Activated CD4-positive, alpha-beta T cell treated with anti-CD3 and anti-CD28 coated beads, Interleukin-2, amount 10 ng/mL, durations not matched to agents 7 days and 5 days (primary cell): ENCODE measurements at places on chromosomes 7 and 10. TPM values are rescaled to one million over a fixed set of nuclear protein-coding genes. Genes with fewer than 3 reads are reported as not detected.

DNA sequence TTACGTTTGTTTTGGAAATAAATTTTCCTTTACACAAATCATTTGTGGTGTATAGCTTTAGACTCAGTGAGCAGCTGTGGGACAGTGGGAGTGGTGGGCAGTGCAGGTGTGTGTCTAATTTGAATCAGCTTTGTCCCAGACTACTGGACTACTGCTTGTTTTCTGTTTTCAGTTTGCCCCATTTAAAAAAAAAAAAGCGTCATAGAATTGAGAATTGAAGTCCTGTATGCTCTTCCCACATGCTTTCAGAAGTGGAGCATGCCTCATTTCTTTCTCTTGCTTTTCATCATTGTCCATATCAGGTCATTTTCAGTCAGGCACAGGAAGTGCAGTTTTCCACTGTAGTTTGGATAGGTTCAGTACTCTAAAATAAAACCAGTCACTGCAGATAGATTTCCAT, 66.1 kb downstream of the SHH start:
- DNase-seq: no peak

DNA sequence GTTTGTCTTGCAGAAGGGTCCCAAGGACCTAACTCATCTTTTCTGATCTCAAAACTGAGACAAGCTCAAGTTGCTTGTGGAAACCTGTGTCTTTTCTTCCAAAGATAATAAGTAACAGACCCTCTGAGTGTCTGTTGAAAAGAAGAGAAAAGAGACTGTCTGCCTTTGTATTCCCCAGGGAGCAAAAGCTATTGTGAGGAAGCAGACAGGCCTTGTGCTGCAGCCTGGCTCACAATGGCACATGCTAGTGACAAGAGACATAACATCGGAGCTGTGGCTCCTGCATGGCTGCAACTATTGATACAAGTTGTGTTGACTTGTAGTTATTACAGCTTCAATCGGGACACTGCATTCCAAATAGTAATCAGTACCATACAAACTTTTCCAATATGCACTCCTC, 202.9 kb downstream of the DKK1 start:
- no peak for DNase-seq

DNA sequence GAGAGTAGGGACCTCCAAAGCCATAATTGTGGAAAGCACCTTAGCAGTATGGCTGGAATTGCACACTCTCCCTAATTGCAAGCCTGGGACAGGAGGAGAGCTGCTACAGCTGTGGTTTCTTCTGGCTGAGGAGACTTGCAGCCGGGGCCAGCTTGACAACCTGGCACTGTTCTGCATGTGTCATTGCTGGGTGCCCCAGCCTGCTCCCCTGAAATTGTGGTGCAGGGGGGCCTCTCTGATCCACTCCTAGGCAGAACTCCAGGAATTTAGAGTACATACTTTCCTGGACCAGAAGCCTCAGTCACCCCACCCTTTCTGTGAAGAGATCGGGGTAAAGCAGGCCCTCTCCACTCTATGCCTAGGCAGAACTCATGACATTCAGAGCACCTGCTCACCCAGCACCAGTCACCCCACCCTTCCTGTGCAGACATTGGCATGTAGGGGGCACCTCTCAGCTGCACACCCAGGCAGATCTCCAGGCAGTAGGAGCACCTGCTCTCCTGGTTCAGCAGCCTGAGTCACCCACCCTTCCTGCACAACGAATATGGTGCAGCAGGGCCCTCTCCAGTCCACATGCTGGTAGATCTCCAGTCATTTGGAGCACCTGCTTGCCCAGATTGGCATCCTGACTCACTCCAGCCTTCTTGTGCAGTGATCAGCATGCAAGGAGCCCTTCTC, 34.4 kb upstream of the DYNC1I1 start:
- no peak for DNase-seq

DNA sequence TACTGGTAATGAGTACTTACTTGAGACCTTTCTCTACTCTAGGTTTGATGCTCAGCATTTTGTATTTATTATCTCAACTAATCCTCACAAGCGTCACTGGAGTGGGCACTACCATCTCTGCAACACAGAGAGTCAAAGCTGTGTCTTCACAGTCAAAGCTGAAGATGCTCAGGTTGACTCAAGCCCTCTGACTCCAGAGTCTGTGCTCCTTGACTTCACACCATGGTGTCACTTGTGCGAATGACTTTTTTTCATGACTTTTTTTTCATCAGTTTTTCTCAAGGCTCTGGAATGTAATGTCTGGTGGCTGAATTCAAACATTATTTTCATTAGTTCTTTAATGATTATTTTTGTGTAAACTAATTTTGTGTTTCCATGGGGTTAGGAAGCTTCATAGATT, 30.4 kb upstream of the TARP start:
- DNase-seq: no peak

DNA sequence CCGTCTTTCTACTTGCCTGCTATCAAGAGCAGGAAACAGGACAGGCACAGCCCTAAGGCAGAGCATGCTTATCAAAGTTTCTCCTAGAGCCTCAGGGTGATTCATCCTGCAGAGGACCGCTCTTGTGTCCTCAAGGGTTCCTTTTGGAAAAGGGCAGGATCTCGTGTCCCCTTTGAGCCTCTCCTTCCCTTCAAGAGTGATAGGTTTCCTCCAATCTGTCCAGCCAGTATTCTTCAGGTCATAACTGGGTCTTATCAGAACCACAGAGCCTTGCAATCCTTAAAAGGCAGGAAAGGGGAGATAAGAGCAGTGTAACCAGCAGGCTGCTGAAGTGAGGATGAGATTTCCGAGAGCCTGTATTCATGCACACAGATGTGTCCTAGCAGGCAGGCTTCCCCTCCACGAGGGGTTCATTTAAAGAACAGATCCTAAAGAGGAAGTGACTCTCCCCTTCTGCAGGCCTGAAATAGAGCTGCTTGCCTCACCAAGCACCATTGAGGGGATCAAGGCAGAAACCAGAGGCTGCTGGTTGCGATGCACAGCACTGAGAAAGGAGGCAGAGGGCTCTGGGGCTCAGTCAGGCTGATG, 90.5 kb upstream of the SVIL start:
- no peak for DNase-seq

DNA sequence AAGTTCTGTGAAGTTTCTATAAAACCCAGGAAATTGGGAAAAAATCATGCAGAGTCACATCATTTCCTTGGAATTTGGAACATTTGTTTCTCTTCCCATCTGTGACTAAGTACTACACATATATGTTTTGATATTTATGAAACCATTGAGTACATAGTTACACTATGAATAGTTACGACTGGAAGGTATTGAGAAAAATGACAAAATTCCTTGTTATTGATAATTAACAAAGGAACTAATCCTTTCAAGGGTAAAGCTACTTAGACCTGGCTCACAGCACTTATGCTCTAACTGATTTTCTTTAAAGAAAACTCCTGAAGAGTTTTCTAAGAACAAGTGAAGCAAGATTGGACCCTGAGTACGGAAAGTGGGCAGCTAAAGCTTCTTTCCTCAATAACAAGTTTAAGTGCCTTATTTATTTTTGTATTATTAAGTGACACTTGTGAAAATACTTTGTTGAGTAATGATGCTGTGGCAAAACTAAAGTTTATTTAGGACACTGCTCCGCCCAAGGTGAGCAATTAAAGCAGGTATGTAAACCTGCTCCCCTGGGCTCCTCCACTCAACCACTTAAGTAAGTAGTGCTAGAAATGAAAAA, 12.0 kb upstream of the GLCCI1 start:
- no peak for DNase-seq

- no peak for DNase-seq
Observed at GRCh38 chr10:121436630-121437341, 161.5 kb downstream of the FGFR2 start.

- DNase-seq: peak; percentile 79
Observed at GRCh38 chr10:119306514-119306951, 99.2 kb downstream of the GRK5 start.

GRCh38 chr7:29116361-29117200, 29.8 kb downstream of the CPVL start:
- DNase-seq: no peak

DNA sequence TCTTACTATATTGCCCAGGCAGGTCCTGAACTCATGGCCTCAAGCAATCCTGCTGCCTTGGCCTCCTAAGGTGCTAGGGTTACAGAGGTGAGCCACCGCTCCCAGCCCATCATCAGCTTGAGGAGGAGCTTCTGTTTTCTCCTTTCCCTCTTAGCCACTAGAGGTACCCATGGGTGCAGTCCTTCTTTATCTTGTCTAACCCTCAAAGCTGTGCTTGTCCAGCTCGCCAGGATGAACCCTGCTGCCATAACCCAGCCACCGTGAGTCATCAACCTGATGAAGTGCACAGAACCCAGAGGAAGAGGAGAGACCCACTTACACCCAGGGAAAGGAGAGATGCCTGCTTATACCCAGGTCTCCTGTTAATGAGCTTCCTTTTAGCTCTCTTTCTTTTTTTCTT, 133.4 kb downstream of the CUL2 start:
- DNase-seq: no peak

- no peak for DNase-seq
Observed at GRCh38 chr7:3992841-3993240, 689.3 kb upstream of the FOXK1 start.

DNA sequence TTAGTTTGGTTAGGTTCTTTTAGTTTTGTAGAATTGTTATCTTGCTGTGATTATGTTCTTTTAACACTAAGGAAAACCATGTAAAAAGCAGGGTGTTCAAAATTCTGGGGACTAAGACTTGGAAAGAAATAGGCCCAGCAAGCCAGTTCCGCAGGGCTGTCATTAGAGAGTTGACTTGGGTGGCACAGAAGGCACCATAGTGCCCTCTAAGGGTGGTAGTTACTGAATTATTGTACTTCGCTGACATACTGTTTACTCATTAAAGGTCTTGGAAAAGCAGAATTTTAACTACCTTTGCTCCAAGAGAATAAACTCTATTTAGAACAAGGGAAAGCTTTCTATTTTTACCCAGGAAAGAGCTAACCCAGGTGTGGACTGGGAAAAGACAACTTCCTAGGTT, 86.5 kb downstream of the OTUD1 start:
- peak; percentile 9 for DNase-seq

DNA sequence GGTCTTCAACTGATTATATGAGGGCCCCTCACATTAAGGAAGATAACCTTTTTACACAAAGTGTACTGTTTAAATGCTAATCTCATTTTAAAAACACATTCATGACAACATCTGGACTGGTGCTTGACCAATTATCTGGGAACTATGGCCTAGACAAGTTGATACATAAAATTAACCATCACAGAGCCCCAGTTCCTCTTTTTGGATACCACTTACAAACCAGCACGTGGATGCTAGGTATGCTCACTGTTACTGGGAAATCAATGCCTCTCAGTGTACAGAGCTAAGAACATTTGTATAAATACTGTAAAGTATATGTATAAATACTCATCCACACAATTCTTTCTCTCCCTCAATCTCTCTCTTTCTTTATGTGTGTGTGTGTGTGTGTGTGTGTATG, 1217.8 kb upstream of the LRRTM3 start:
- DNase-seq: no peak

DNA sequence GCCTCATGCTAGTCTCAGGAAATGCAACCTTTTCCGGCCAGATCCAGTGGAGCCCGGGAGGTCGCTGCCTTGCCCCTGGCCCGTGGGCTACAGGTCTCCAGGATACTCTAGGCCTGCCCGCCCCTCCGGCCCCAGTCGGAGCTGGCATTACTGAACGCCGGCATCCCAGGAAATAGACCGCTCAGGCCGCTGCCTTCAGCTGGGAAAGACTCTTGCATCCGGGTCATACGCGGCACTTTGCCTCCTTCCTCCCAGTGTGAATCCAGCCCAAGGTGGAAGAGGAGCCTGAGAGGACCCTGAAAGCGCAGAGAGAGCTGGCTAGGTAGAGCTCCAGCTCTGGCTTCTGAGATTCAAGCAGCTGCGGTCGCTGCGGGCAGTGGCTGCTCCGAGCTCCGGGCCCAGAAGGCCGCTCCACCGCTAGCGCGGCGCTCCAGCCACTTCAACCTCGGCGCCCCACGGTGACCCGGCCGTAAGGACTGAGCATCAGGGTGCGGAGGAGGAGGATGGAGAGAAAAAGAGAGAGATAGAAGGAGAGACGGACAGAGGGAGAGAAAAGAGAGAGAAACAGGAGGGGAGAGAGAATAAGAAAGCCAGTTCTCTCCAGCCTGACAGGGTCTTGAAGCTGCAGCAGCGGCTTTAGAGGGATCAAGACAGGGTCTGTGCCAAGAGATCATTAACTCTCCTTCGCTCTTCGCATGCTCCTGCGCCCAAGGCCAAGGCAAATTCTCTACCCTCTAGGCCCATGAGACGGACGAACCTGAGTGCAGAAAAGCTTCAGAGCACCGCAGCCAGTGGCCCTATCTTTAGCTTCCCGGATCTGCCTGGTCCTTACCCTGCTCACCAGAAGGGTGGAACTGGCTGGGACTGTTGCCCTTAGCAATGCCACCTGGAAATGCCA, 1.8 kb upstream of the HOXA10 start:
- DNase-seq: no peak

GRCh38 chr7:111473449-111474198, 88.7 kb downstream of the IMMP2L start:
- no peak for DNase-seq

- no peak for DNase-seq
Observed at GRCh38 chr10:93440591-93441091, 41.5 kb downstream of the MYOF start.

DNA sequence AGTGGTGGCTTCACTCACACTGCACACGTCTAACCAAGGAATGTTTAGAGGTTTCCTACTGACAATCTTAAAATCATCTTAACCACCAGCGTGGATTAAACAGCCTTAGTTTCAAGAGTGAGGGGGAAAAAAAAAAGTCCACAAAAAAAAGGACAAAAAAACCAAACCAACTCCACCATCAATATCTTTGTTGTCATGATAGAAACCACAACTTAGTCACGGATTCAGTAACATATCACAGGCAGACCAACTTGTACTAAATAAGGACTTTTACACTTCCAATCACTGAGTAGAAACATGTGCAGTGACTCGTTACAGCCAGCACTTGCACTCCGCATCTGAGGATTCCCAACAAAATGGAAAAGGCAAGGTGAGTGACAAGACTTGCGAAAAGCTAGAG, 46.5 kb downstream of the FAM171A1 start:
- DNase-seq: no peak

GRCh38 chr10:117968354-117969182, 78.2 kb downstream of the RAB11FIP2 start:
- DNase-seq: no peak

DNA sequence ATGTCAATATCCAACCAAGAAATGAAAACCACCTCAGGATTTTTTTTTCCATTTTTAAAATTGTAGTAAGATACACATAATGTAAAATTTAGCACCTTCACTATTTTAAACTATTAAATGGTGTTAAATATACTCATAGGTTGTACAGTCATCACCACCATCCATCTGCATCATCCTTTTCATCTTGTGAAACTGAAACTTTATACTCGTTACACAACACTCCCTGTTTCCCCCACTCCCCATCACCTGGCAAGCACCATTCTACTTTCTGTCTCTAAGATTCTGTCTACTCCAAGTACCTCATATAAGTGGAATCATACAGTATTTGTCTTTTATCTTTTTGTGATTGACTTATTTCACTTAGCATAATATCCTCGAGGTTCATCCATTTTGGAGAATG, 335.2 kb upstream of the NPSR1 start:
- no peak for DNase-seq

ARHGEF5 gene
- total RNA-seq: 11.0 TPM

CDK14 gene
- not detected for total RNA-seq

IKZF5 gene
- total RNA-seq: 14.3 TPM

NDUFB8 gene
- 241 TPM for total RNA-seq

PDLIM1 gene
- 19.6 TPM for total RNA-seq

LLCFC1 gene
- not detected for total RNA-seq

C10orf105 gene
- 0.71 TPM for total RNA-seq

TFEC gene
- not detected for total RNA-seq

FAM25C gene
- total RNA-seq: not detected

HTRA1 gene
- total RNA-seq: not detected

DMBT1 gene
- total RNA-seq: not detected

KLHDC10 gene
- 16.7 TPM for total RNA-seq

FAM25G gene
- not detected for total RNA-seq

SH2D4B gene
- 0.07 TPM for total RNA-seq
